ENCODE measurements at places on chromosomes 12 and 14.

DNA sequence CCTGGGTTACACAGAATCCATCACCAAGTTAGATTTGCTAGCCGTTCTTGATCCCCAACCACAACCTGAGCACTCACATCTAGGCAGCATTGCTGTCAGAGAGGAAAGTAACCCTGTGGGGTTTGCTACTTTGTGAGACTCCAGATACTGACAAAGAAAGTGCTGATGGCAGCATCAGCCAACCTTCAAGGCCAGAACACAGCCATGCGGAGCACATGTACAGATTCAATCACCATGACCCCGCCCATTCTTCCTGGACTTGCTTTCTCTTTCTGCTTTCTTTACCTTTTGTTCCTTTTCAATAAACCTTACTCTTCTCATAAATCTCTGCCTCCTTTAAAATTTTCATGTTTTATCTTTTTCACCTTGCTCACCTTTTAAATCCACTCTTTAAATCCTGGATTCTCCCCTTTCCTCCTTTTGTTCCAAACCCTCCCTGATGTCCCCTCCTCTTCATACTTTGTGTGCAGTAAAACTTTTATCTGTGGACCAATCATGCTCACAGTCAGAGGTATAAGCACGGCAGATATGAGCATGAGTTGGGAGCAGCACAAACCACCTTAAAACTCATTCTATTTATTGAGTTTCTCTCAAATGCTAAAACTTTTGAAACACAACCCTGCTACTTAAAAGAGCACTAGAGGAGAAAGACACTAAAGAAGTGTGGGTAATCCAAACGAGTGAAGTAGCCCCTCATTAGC, 21.9 kb upstream of the CERS5 start:
- DNase-seq: no peak

GRCh38 chr12:88298761-88299242, 156.7 kb downstream of the TMTC3 start:
- peak; percentile 36 for DNase-seq

DNA sequence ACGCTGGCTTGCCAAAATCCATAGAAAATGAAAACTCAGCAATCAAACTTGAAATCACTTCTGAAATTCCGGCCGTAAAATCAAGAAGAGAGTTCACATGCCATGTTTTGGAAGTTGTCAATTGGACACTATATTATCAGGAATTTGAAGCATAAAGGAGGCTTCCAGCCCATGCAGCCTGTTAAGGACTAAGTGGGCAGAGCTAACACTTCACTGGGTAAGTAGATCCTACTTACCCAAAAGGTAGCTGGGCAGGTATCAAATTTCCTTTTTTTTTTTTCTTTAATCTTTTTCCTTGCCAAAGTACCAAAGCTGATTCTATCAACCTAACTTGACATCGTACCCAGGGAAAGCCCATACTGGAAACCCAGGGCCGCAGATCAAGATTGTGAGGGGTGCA, 71.5 kb upstream of the ARHGAP5 start:
- DNase-seq: no peak

GRCh38 chr12:96321941-96322340, 78.3 kb downstream of the CDK17 start:
- no peak for DNase-seq

GRCh38 chr14:99774556-99775307, 18.5 kb upstream of the EML1 start:
- peak; percentile 44 for DNase-seq

- DNase-seq: no peak
These were observed 203.1 kb upstream of the PPFIA2 start for GRCh38 chr12:81962126-81962856.

- DNase-seq: no peak
These were observed 122.3 kb downstream of the EML1 start for GRCh38 chr14:99915305-99916090.

DNA sequence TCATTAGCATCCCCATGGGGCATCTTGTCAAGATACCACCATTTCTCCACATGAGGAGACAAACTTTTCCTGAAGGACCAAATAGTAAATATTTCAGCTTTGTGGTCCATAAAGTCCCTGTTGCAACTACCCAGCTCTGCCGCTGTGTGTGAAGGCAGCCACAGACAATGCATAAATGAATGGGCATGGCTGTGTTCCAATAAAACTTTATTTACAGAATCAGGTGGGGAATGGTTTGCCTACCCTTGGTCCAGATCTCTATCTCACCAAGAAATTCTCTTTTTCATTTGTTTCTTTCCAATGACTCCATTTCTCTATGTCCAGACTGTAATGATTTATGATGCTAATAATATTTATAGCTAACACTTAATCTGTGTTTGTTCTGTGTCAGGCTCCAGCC, 409.3 kb upstream of the TBX3 start:
- DNase-seq: no peak

DNA sequence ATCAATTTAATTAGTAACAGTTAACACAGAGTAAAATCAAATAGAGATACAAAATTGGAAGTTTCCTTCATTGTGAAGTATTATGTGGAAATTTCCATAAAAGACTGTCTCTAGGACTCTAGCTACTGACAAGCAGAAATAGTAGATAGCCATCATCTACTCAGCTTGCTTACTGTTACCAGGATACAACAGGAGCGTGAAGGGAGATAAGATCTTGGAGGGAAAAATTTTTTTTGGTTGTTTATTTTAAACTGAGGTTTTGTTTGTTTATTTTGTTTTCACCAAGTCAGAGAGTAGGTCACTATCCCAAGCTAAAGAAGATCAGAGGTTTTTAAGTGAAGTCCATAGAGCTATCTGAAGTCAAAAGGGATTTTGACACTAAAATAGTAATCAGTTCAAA, 861.3 kb upstream of the MGAT4C start:
- DNase-seq: no peak

- no peak for DNase-seq
These were observed 146.7 kb downstream of the DYRK2 start for GRCh38 chr12:67795236-67795635.

DNA sequence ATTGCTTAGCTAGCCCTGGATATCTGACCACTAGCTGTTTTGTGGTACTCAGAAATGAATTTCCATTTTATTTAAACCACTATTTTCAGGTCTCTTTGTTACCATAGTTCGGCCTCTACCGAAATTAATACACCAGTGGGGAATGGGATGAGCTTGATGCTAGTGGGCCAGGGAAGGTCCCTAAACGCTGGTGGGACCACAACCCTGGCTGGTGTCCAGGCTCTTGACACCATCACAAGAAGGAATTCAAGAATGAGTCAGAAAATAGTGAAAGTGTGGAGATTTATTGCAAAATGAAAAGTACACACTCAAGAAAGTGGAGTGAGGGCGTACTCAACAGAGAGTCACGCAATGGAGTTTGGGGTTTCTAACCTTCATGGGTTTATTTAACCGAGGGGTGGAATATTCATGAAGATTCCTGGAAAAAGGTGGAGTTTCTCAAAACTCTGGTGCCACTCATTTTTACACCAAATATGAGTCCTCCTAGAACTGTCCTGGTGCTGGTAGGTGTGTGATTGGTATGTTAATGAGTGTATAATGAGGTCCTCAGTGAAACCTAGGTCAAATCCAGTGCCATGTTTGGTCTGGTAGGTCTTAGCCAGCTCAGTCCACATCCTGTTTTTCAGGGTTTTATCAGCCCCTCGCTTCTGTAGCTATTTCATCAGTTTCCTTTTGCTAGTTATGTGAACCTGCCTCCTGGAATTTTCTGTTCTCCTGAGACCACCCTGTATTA, 38.9 kb upstream of the LRP6 start:
- no peak for DNase-seq

- DNase-seq: no peak
These were observed 230.1 kb downstream of the ANO6 start for GRCh38 chr12:45446013-45446412.

DNA sequence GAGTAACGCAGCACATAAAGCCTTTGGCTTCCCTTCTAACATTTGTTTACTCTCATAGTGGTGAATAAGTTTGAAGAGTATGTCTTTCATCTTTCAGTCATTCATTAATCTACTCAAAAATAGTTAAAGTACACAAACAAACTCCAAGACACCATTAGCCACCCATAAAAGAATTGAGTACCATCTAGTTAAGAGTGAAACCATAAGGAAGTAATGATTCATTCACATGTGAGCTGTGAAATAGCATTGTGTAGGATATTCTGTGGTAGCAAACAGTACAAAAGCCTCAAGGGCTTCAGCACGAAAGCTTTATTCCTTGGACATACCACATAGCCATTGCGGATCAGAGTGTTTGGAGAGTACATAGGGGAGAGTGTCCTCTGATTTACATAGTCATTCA, 13.9 kb downstream of the SYT1 start:
- no peak for DNase-seq

DNA sequence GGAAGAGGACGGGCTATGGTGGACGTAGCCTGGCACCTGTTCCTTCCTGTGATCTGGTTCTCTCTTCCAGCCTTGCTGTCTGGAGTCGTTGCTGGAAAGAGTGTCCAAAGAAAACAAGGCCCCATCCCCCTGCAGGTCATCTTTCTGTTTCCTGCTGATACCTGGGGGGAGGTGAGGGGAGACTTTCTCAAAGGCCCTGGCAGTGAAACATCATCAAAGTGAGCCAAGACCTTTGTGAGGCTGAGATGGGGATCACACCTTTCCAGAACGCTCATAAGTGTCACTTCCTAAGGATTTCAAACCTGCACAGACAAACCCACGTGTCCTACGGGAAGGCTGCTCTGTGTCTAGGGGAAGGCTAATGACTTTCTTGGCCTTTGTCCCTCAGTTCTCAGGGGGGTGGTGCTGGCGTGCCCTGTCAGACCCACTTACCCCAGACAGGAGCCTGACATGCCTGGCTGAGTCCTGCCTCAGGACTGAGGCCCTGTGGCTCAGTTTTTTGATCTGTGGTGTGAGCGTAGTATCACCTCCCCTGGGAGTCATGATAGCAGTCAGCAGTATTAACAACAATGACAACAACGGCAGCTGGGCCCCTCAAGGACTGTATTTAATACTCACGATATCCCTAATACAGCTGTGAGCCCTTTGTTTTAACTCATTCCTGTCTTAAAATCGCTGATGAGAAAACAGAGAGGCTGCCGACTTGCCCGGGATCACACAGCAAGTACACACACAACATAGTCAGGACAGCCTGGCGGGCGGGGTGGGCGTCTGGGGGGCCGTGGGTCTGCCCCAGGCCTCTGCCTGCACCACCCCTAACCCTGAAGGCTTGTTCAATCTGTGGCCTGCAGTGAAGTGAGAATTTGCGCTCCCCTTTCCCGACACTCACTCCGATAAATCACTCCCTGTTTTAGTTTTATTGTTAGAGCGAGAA, 235.2 kb downstream of the SLC41A2 start:
- no peak for DNase-seq

DNA sequence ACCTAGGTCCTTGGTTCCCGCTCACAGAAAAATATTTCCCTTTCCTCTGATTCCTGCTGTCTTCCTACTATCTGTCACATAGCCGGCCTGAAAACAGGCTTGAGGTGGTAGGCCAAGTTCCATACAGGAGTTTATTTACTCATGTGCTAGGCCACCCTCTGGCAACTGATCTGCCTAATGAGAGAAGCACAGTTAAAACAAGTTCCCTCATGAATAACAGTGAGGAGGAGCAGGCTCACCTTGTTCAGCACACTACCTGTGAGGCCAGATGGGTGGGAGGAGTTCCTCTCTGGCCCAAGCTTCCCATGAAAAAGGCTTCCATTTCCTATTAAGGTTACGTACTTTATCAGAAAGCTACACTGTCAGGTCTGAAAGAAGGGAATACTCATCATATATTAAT, 206.0 kb downstream of the MYRFL start:
- DNase-seq: no peak

DNA sequence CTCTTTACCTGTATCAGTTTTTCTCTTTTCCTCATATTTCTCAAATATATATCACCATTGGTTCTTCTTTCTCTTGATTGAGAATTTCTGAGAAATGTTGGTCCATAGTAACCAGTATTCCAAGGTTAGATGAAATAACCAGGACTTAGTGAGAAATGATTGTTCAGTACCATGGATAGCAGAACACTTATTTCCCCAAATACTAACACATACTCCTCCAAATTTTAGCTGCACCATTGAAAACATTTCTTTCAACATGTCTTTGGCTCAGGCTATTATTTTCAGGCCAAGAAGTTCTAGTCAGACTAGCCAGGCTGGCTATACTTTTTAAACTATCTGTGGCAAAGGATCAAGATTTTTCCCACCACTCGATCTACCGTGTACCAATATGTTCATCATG, 113.3 kb downstream of the PTPRO start:
- DNase-seq: no peak

- DNase-seq: no peak
These were observed 67.1 kb upstream of the DNM1L start for GRCh38 chr12:32611986-32612385.

DNA sequence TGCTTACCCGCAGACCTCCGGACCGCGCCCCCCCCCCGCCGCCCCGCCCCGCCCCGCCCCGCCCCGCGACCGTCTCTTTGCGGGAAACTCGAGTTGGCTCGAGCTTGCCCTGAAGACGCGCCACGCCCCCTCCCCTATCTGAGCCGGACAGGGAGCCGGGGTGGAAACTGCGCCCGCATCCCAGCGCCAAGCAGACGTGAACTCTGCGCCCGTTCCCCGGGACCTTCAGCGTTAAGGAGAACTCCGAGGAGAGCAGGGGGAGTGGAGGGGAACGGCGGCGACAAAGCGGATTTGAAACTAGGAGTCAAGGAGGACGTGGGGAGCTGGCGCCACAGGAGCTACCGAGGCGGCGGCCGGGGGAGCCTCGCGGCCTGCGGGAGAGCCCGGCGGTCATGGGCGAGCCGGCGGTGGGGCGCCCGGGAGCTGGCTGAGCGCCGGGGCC, at the start of gene KCNK13:
Gene KCNK13, plus strand, starts transcription at position 310 of the 442 bp plus-strand sequence. CDS start 212 bp downstream, outside the sequence.
- no peak for DNase-seq

GRCh38 chr14:61226015-61226654, 55.0 kb downstream of the TMEM30B start:
- DNase-seq: peak; percentile 61

GRCh38 chr12:48985901-48986300, 7.8 kb downstream of the WNT1 start:
- DNase-seq: no peak

- no peak for DNase-seq
These were observed 191.2 kb upstream of the DIO3 start for GRCh38 chr14:101369916-101370592.

DNA sequence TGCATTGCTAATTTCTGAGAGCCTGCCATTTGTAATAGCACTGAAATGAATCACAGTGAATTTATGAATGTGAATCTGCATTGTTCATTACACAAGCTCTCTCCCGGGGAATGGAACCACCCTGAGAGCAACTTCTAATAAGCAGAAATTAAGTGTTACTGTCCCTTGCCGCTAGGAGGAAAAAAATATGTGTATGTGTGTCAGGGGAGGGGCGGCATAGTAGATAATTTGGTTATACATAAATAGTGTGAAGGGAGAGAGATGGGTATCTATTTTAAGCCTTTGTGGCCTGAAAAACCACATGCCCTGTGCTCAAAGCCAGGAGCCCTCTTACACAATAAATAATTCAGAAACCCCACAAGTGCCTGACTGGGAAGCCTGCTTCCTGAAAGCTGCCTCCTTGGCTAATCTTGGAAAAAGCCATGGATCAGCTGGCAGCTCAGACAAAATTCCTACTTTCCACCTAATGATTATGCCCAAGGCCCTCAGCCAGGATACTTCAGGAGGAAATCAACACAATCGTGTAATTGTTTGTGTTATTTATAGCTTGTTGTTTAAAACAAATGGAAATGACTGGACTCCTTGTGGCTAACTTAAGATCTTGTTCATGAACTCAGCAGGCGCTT, 366.2 kb upstream of the KITLG start:
- peak; percentile 64 for DNase-seq
